ENCODE measurements at places on chromosomes 12 and 14. TPM values are rescaled to one million over a fixed set of nuclear protein-coding genes. Genes with fewer than 3 reads are reported as not detected.

CATSPERB gene
- 7.3 TPM for total RNA-seq

FBLN5 gene
- total RNA-seq: 39.4 TPM

TTC9 gene
- 7.0 TPM for total RNA-seq

C12orf54 gene
- 1.5 TPM for total RNA-seq

HAL gene
- 1.8 TPM for total RNA-seq

FAM181A gene
- total RNA-seq: not detected

INSM2 gene
- total RNA-seq: not detected

MON2 gene
- total RNA-seq: 96.9 TPM

GPR132 gene
- 1.5 TPM for total RNA-seq

CALM1 gene
- total RNA-seq: 335 TPM

TAS2R43 gene
- total RNA-seq: 3.0 TPM

ANKS1B gene
- total RNA-seq: 9.6 TPM

TMEM19 gene
- 39.3 TPM for total RNA-seq
